ENCODE measurements at places on chromosomes 6 and 20. TPM values are rescaled to one million over a fixed set of nuclear protein-coding genes. Genes with fewer than 3 reads are reported as not detected.

DNA sequence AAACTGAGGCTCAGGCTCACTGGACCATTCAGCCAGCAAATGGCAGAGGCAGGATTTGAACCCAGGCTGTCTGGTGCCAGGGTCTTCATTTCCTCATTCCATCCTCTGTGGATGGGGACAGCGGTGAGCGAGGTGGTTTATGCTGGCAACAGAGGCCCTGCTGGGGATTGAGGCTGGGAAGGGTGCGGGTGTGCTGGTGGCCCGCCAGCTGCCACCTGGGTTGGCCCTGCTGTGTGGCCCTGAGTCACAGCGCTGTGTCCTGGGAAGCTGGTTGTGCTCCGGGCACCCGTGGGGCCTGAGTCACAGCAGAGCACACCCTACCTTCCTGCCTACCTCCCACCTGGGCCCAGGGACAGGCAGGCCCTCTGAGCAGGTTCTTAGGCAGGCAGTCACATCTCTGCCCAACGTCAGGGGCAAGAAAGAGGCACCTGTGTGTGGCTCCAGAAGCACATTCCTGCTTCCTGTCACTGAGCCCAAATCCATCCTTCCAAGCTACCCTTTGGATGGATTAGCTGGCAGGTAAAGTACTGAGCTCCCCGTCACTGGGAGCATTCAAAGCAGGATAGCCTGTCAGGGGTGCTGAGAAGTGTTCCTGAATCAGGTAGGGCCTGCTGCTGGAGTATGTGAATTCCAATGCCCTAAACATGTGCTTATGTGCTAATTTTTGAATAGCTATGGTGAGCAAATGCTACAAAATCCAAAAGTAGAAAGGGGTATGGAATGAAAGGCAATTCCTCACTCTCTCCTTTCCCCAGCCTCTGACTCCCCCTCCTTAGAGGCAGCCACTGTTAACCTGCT is 53.9 kb downstream of the CEBPB start:
- DNase-seq, result no peak

DNA sequence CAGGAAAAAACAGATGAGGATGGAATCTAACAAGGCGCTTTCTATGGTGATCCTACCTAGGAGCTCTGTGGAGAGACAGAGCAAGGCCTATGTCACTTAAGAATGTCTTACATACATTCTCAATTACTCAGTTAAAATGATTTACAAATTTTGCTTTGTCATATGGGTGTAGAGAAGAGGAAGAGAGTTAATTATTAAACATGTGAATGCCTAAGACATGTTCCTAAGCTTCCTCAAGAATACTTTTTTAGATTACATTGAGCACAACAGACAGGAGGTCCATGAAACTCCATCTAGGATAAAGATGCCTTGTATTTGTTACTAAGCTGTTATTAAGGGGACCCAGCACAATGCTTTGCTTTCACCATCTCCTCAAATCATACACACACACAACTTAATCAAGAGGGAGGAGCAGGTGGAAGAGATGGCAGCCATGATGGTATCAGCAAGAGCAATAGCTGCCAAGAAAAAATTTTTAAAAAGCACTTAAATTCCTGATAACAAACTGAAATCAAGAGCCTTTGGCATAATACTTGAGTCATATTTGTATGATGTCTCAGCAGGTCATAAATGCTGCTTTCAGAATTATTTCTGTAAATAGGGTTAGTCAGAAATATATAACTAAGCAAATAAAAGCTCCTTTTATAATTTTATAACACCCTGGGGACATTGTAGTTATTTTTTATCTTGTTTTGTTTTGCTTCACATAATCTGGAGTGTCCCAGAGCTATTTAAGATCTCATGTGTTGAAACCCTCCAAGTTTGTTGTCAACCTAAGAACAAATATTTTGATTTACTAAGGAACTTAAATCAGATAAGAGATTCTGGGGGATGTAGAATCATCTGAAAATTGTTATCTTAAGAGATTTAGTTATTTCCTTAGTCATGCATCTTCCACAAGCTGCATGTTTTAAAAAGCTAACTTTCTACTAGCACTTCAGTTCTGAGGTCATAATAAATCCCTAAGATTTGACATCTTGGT is 70.0 kb upstream of the CD2AP start:
- DNase-seq, result peak; percentile 29

DNA sequence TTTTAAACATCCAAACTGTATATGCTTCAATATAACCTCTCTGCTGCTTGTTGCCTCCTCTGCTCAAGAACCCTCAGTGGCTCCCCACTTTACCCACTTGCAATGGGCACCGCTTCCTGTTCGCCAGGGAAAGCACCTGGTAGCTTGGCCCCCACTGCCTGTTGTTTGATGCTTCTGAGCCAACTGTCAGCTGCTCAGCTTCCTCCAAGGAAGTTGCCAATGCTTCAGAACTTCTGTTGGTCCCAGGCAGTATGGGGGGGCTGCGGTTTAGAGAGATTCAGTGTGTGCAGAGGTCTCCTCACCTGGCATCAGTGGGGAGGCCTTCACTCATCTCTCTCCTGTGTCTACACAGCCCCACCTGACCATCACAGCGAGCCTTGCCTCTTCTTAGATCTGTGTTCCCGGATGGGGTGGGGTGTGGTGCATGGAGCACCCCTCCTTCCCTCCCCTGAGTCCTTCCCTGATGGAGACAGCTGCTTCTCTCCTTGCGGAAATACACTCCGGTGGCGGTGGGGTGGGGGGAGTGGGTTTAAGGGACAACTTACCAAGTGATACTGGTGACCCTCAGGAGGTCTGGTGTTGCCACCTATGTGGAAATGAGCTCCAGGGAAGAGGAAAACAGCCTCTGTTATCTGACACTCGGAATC is 308.1 kb downstream of the CDH26 start:
- no peak for DNase-seq

DNA sequence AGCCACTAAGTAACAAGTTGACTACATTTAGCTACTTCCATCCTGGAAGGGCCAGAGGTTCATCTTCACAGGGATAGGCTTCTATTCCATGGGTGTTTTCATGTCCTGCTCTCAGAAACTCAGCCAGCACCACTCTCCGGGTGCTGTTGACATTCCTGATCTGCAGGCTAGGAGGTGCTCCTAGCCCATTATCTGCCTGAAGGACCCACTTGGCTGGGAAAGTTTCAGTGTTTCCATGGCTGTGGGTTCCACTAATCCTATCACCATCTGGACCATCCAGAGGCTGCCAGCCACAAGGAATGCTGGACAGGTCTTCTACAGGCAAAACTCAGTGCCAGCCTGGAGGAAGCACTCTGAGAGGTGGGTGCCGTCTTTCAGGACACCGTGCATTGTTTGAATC is 45.2 kb downstream of the HLA-G start:
- DNase-seq, result no peak

DNA sequence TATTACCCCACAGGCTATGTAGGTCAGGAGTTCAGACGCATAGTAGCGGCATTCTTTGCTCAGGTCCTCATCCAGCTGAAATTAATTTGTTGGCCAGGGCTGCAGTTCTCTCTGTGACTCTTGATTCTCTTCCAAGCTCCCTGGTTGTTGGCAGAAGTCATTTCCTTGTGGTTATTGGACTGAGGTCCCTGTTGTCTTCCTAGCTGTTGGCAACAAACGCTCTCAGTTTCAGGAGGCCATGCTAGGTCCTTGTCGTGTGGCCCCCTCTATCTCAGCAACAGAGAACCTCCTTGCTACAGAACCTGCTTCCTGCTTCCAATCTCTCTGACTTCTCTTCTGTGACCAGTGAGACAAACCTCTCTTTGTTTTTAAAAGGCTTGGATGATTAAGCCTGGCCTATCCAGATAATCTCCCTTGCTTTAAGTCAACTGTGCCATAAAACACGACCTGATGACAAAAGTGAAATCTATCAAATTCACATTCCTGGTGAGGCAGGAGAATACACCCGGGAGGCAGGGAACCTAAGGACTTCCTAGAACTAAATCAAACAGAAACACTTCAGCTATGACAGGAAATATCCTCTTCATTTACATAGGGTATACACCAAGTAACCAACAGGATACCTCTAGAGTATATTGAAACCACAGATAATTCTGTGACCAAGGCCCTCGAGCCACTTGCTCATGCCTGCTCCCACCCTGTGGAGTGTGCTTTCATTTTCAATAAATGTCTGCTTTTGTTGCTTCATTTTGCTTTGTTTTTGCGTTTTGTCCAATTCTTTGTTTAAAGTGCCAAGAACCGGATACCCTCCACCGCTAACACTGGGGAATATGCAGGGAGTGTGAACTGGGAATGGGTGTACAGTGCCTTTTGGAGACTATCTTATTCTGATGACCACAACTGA is 196.0 kb downstream of the BTBD3 start:
- no peak for DNase-seq

- DNase-seq, result peak; percentile 80
Observed at GRCh38 chr20:37192137-37192854, 12.9 kb upstream of the MROH8 start.

DNA sequence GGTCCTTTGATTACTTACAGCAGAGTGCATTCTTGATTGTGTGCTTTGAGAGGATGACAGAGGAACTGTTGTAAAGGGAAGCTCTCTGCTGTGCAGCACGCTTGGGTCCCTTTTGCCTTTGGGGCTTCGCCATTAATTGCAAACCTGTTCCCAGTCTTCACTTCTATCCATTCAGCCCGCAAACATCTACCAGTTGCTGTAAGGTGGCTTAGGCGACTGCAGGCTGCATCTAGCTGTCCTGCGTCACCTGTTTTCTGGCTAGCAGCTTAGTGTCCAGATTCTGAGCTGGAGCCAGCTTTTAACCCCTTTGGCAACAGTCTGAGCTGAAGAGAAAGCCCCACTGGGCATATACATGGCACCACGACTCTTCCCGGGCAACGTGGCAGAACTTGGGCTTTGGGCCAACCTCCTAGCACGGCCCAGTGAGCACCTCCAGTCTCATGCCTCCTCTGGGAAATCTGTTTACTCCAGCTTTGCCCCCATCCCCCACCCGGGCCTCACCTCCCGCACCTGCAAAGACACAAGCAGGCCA is 2.5 kb upstream of the FASTKD5 start:
- DNase-seq, result no peak

DNA sequence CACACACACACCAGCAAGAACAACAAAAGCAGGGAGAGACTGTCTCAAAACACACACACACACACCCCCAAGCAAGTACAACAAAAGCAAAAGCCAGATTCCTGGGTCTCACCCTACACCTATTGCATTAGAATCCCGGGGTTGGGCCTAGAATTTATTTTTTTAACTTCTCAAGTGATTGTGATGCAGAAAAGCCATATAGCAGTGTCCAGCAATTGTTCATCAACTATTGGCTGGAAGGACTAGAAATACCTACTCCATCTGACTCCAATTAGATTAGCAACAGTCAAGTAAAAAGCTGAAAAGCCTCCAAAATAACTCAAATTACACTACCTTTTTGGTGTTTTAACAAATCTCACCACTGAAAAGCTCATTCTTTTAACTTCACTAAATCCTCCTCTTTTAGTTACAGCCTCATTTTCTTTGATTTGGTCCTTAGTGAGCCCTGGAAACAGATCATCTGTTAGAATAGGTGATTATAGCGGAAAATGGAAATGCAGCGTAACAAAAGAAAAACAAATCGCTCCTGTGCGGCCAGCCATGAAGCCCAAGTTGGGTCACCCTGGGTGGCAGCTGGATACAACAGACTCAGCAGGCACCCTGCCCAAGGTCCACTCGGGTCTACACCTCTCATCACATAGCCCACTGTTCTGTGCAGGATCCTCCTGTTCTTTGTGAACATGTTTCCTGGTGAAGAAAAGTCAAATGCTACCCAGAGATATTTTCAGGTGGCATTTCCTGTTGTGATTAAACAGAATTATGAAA is 38.7 kb downstream of the STAU1 start:
- DNase-seq, result no peak

DNA sequence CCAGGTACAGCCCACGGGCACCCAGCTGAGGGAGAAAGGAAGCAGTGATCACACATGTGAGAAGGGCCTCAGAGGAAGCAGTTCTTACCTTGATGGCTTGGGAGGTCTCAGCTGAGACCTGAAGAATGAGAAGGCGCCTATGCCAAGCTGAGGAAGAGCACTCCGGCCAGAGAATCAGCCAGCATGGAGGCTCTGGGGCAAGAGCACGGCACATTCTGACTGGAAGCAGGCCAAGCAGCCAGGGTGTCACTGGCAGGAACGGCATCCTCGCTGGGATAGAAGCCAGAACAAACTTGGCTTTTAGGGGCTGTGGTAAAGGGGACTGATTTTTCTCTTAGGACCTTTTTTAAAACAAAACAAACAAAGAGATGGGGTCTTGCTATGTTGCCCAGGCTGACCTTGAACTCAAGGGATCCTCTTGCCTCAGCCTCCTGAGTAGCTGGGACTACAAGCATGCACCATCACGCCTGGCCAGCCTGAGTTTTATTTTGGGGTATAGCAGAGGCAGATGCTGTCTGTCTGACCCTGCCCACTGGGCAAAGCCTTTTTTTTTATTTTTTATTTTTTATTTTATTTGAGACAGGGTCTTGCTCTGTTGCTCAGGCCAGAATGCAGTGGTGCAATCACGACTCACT is 17.6 kb downstream of the GHRH start:
- no peak for DNase-seq

- no peak for DNase-seq
Observed at GRCh38 chr6:120954111-120954510, 380.2 kb downstream of the TBC1D32 start.

DNA sequence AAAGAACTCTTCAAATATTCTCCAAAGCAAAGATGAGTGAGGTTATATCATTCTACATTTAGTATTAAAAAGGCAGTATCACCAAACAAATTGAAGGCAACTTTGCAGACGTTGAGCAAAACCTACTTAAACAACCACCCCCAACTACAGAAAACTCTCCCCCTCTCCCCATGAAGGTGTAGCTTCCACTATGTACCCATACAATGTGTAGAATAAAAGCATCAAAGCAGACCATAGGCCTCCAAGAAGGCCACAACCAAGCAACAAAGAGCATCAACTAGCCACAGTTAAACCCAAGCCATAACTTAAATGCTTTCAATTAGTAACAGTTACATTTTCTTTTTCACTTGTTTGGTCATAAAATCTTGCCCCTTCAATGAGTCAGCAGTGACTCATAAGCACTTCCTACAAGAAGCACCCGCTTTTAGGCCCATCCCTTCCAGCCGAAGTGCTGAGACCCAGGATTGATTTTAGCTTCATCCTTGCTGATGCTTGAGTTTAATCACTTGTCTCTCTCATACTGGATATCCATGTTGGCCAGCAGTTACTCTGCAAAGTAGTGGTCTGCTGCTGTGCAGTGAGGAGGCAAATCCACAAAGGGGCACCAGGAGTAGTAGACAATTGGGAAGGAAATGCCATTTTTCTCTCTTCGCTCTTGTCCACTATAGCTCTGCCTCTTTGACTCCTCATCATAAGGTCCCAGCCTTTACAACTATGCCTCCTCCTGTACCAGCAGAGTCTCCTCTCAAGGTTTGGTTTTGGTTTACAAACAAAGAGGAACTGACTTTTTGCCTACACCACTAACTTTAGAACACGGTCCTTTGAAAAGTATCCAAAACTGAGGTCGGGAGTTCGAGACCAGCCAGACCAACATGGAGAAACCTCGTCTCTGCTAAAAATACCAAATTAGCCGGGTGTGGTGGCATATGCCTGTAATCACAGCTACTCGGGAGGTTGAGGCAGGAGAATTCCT is 8.4 kb upstream of the NUP153 start:
- DNase-seq, result peak; percentile 90

The SIRPB2 gene
- not detected for total RNA-seq

The LRRC73 gene
- 1.2 TPM for total RNA-seq

The RNF144B gene
- 0.13 TPM for total RNA-seq

The REV3L gene
- 29.4 TPM for total RNA-seq

The NKX2-2 gene
- not detected for total RNA-seq

The BAK1 gene
- 18.5 TPM for total RNA-seq

The ESR1 gene
- total RNA-seq, result 0.23 TPM

The NOX3 gene
- not detected for total RNA-seq
